CD14-positive monocyte (primary cell): ENCODE measurements at places on chromosomes 16 and 17.

- DNase-seq, result no peak
Observed at GRCh38 chr17:80220736-80221215, 549 bp downstream of the SLC26A11 start.

DNA sequence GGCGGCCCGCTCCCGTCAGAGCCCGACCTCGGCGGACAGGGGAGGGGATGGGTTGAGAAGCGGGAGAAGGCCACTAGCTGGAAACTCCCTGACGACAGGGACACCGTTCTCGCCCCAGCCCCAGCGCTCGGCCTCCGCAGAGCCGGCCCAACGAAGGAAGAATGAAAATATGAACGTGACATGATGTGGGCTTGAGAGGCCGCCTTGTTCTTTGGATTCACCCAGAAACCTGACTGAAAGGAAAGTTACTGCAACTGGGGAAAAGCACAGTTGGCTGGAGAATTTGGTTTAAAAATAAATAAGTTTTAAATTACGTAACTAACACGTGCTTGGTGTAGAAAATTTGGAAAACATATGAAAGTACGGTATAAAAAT lies 21.1 kb downstream of the NPTX1 start:
- DNase-seq, result peak; percentile 35

GRCh38 chr16:20393801-20394577 lies 10.5 kb downstream of the PDILT start:
- no peak for DNase-seq

DNA sequence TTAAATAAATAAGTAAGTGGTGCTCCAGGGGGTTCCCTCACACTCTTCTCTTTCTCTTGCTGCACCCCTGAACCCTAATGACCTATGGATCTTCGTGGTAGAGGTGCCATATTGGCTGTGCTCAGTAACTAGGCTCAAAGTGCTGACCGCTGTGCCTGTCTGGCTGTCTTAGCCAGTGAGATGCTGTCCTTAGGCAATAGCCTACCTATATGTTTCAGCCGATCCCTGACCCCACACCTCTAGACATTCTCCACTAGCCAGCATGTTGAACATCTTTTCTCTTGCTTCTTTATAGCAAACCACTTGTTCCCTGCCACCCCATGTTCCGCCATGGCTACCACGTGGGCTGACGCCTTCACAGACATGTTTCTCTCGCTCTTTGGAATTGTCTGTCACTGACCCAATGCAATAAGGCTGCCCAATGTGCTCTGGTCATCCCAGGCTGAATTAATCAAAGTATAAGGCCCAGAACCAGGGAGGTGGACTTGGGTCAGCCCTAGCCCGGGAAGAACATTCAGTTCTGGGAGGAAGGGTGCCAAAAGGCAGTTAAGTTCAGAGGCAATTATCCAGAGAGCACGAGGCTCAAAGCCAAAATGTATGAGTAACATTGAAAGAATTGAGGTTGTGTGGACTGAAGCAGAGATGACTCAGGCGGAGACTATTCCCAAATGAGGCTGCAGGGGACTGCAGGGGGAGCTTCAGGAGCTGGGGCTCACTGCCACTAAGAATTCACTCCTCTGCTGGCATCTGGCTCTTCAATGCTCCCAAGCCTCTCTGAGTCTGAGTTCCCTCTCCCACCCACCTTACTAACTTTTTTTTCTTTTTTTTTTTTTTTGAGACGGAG lies 28.7 kb upstream of the TNRC6A start:
- DNase-seq, result no peak

DNA sequence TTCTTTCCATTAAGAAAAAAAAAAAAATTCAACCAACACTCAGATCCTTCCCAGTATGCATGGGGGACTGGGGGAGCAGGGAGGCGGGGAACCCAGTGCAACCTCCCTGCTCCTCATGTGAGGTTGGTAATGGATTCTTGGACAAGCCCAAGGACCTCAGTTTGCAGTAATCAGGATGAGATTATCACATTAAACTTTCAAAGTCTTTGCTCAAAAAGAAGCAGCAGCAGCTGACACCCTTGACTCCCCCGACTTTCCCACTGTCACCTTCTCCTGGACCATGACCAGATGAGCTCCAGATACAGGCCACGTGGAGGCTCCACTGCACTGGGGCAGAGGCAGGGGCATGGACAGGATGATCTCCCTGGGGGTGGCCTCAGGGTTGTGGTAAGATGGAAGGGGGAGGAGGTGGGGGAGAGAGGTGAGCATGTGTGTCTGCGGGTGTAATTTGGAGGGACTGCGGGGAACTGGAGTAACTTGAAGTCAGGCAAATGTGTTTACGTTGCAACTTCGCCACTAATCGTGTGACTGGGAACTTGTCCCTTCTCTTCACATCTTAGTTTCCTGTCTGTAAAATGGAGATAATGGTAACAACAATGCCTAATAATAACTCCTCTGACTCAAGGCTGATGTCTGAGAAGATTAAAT lies 19.8 kb downstream of the ZNF385C start:
- no peak for DNase-seq

DNA sequence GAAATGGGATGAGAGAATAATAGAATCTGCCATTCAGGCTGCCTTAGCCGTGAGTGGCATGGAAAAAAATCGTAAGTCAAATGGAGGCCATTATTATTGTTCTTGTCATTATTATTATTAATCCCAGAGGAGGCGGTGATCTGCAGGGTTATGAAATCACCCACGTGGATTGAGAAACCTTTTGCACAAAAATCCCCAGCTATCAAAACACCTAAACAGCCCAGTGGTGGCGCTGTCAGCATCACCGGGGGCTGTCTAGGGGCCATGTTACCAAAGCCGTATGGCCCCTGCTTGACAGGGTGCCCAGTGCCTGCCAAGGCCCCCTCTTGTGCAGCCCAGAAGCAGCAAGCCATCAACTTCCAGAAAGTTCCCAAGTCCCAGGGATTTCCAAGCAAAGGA lies 25.2 kb downstream of the CNGB1 start:
- no peak for DNase-seq

DNA sequence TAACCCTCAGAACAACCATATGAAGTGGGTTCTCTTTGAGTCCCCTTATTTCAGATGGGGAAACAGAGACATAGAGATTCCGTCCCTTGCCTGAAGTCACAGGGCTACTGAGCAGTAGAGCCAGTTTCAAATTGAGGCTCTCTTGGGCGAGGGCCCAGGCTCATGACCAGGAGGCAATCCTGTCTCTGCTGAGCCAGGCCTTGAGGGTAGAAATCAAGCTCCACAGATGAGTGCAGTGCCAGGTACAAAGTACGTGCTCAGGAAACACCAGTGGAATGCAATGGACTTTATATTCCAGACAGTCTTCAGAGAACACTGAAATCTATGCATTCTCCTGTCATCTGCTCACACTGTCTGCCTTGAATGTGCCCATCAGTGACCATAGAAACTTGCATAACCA lies 291.7 kb upstream of the MAF start:
- DNase-seq, result no peak

DNA sequence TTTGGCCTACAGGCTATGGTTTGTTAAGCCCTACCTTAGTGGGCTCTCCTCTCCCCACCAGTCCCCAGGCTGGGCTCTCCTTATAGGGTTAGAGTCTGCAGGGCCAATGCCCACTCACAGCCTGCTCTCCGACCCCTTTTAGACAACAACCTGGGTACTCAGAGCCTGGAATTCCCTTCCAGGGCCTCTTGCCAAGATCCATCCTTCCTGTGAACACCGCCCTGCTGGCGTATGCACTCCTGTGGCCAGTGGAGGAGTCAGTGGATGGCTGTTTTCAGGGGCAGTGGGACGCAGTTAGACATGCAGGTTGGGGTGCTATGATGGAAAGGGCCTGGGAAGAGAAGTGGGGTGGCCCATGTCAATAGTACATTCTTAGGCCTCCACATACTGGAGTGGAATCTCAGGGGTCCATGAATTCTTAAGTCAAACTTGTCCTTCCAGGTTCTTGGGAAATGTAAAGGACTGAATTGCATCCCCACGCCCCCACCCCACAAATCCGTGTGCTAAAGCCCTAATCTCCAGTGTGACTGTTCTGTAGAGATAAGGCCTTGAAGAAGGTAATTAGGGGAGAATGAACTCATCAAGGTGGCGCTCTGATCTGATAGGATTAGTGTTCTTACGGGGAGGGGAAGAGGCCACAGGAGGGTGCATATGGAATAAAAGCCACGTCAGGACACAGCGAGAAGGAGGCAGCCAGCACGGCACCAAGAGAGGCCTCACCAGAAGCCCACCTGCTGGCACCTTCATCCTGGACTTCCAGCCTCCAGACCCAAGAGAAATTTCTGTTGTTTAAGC lies 81.6 kb upstream of the CACNG5 start:
- DNase-seq, result no peak

DNA sequence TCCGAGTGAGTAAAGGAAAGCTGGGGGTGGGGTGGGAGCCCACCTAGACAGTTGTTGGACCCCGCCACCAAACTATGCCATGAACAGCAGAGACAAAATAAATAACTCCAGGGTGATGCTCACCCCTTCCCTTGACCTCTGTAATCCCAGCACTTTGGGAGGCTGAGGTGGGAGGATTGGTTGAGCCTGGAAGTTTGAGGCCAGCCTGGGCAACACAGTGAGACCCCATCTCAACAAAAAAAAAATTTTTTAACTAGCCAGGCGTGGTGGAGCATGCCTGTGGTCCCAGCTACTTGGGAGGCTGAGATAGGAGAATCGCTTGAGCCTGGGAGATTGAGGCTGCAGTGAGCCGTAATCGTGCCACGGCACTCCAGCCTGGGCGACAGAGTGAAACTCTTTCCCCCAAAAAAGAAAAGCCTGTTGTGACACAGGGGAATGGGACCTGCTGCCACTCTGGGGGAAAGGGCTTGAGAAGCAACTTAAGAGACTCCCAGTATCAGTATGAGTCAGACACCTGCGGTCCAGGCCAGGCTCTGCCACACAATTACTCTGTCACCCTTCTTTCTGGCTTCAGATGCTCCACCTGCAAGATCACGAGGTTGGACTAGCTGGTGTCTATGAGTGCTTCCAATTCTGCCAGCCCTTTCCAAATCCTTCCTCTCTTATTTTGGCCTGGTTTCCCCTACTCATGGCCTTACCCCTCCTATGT lies 5.0 kb downstream of the SGCA start:
- DNase-seq, result no peak

DNA sequence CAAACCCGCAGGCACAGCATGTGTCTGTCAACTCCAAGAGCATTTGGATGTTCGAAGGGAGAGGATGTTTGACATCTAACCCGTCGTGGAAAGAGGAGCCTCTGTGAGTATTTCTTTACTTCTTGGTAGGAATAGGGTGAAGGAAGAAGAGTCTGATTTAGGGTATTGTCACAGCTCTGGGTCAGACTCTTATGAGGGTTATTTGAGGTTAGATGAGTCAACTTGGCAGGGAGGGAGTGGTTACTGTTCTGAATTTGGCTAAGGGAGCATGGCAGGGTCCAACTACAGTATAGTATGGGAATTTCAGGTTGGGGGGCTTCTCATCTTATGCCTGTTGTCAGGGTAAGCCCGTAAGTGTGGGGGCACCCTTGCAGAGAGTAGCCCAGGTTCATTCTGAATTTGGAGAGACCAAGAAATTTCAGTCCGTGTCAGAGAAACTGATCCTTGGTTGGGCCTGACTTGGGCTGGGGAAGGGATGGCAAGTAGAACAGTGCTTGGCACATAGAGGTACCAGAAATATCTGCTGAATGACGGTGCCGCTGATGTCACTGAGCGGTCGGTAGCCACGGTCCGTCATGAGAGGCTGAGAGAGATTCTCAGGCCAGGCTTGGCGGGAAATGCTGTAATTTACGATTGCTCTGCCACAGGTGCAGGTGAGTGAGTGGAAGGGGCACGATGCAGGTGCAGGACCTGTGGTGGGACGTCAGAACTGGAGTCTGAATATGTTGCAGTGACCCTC lies 43.2 kb downstream of the MYH3 start:
- no peak for DNase-seq

- DNase-seq, result no peak
Observed at GRCh38 chr16:53428681-53429080, 5.6 kb upstream of the RBL2 start.

DNA sequence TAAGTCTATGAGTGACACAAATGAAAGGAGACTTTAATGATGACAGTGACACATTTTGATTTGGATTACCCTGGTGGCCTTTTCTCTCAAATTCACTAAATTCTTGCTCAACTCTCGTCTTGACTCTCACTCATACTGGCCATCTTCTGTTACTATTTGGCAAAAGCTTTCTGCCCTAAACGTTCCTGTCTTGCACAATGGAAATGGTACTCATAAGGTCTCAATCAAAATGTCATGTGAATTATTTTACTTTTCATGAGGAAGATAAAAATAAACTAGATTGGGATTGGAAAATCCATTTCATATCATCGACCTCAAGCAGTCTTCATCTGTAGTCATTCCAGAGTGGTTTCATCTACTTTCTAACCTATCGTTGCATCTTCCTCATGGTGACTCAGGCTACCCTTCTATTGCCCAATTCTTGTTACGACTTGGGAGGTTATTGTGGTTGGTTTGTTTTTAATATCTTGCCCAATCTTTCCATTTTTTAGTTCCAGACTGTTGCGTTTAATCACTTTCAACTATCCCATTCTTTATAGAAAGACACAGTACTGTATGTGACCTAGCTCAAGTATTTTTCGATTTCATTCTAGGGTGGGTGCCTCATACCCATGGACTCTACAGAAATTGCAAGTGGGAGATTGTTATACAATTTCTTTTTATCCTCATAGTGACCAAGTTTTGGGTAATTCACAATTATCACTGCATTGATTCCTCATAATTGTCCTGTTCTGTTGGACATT lies 317.2 kb upstream of the KCNJ16 start:
- DNase-seq, result peak; percentile 85

- DNase-seq, result no peak
Observed at GRCh38 chr16:79784007-79784406, 183.5 kb upstream of the MAF start.

DNA sequence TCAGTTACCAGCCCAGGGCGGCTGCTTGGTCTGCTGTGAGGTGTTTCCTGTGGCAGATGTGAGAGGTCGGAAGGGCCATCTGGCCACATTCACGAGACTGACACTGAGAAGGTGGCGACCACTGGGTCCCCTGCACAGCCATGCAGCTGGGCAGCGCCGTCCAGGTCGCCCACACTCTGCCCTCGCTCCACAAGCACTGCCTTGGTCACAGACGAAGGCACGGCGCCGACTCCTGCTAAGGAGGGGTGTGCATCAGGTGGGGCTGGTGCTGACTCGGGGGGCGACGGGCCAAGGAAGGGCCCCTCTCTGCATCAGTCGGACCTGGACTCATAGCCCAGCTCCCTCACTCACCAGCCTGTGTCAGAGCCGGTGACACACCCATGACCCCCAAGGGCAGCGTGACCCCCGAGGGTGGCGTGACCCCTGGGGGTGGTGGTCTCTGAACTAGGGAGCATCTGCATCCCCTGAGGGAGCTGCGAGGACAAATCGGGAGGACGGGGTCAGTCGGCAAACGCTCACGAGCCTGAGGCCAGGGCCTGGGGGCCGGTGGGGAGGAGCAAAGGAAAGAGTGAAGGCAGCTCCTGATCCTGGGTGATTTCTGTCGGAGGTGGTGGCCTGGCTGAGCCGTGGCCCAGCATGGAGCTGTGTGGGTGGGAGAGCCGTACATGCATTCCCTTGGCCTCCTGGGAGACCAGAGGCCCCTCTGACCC lies 30.4 kb downstream of the NME3 start:
- DNase-seq, result no peak

- no peak for DNase-seq
Observed at GRCh38 chr17:61404663-61404912, 4.9 kb downstream of the TBX2 start.

GRCh38 chr17:39270923-39271322 lies 45.2 kb upstream of the STAC2 start:
- peak; percentile 27 for DNase-seq

- no peak for DNase-seq
Observed at GRCh38 chr16:24900230-24900629, 54.5 kb downstream of the SLC5A11 start.

GRCh38 chr16:35391328-35391727 lies 1931.9 kb downstream of the TP53TG3F start:
- peak; percentile 3 for DNase-seq
